Mucosa of descending colon (tissue), 3 donors: ENCODE measurements at places on chromosomes 2 and 18. TPM values are rescaled to one million over a fixed set of nuclear protein-coding genes. Genes with fewer than 3 reads are reported as not detected.

Gene HOXD4
- 6.5 TPM for total RNA-seq

GRCh38 chr18:49566217-49566770, 4.4 kb downstream of the LIPG start:
- DNase-seq = no peak

DNA sequence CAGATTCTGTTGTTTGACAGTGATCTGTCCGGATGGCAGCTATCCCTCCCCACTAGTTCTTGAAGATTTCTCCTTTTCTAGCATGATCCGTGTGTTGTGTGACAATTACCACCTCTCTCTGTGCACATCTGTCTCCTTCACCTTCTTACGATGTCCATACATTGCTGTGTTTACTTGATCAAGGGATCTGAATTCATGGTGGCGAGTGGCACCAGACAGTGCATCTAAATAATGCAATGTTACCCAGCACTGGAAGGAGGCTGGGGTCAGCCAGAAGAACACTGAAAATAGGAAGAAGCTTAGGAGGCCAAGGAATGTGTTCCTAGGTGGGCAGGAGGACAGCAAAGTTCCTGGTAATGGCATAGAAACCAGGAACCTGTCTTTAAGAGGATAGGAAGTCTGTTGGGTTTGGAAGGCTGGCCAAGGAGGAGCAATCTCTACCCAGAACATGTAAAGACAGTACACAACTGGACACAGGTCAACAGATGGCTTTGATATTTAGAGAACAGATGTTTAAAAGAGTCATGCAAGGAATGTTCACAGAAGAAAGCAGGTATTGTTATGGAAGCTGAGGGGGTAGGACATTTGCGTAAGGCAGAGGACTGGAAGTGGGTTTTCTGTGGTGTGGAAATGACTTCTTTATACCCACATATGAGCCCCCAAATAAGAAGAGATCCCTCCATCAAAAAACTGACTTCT, 126.4 kb downstream of the HRH4 start:
- no peak for DNase-seq

DNA sequence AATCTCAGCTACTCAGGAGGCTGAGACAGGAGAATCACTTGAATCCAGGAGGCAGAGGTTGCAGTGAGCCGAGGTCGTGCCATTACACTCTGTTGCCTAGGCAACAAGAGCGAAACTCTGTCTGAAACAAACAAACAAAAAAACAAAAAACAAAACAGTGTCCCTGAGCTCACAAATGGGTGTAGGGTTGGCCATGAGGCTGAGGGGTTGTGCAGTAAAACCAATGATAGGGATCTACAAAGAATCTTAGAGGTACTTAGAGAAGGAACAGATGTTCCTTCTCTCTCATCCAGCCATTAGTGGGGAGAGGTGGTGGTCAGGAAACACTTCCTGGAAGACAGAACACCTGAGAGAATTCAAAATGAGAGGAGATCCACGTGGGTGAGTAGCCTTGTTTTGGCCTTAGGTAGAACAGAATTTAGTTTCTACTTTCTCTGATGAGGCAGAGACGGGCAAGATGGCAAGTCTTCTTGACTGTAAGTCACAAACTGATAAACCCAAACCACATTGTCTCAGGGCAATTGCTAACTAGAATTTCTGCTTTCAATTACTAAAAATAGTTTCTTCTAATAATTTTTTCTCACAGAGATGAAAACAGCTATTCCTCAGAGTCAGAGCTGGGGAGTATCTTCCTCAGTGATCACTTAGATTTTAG, 61.5 kb upstream of the PPM1B start:
- DNase-seq = no peak

GRCh38 chr2:189015359-189015758, 41.2 kb downstream of the COL3A1 start:
- no peak for DNase-seq

GRCh38 chr18:42094875-42095274, 139.8 kb downstream of the PIK3C3 start:
- DNase-seq = no peak
